ENCODE measurements at places on chromosomes 2 and 18.

GRCh38 chr2:65802298-65802942 is 370.0 kb upstream of the SPRED2 start:
- DNase-seq: no peak

DNA sequence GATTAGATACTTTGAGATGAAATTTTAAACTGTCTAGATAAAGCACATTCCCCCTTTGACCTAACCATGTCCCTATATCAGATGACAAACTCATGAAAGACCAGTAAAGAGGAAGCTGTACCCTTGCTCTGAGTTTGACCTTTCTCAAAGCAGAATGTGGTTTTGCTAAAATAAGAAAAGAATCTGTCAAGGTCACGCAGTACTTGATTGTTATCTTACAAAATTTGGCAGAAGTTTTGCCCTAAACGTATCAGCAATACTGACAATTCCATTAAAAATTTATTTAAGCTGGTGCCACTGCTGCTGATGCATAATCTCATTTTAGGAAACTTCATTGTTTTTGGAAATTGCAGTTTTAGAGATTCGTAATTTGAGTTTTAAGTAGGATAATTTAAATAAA is 31.2 kb upstream of the GALM start:
- DNase-seq: no peak

- DNase-seq: no peak
Observed at GRCh38 chr2:238159071-238159539, 335 bp downstream of the ERFE start.

- DNase-seq: no peak
Observed at GRCh38 chr2:12731701-12732280, 15.1 kb downstream of the TRIB2 start.

DNA sequence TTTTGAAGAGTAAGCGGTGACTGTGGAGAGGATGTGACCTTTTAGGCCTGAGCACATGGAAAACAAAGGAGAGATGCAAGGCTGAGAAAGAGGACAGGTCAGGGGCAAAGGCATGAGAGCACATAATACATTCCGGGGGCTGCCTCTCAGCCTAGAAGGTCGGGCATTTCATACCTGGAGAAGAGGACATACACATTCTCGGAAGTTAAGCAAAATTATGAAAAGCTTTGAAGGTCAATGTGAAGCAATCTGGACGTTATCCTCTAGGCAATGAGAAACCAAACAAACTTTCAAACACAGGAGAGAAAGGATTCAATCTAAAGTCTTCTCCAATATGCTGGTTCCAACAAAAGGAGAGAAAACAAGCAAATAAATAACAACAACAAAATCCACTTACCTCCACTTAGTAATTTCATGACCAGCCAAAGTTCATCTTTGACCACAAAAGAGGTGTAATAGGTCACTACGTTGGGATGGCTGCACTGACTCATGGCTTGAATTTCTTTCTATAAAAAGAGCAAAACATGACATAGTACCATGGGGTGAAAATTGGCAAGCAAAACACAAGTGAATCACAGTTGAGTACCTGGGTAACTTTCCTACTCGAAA is 80.4 kb downstream of the STK39 start:
- DNase-seq: no peak

- no peak for DNase-seq
Observed at GRCh38 chr2:145484448-145485097, 964.7 kb upstream of the ZEB2 start.

DNA sequence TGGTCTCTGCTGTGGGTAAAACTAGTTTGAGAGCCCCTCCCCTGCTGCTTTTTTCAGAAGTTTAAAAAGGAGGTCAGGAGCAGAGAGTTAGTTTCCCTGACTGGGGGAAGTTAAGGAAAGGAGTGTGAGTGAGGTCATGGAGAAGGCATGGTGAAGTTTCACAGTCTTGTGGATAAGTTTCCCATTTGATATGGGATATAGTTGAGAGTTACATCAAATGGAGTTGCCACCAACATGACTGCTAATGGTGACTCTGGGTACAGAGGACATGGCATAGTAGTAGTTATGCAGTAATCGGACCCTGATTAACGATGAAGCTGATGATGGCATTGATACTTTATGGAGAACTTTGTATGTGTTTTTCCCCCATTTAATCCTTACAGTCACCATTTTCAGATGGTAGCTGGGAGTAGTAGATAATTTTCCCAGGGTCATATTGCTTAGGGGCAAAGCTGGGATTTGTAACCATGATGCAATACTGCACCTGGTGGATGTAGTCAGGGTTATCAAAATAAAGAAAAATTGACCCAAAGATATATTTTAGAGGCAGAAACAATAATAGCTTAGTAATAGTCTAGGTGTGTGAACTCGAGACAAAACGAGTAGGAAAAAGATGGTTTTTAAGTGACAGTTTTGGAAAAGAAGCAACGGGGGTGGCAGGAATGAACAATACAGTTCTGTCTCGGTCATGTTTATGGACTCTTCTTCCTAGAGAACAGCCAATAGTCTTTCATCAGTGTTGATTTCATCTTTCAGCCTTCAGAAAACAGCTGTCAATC is 74.6 kb downstream of the FMNL2 start:
- no peak for DNase-seq

DNA sequence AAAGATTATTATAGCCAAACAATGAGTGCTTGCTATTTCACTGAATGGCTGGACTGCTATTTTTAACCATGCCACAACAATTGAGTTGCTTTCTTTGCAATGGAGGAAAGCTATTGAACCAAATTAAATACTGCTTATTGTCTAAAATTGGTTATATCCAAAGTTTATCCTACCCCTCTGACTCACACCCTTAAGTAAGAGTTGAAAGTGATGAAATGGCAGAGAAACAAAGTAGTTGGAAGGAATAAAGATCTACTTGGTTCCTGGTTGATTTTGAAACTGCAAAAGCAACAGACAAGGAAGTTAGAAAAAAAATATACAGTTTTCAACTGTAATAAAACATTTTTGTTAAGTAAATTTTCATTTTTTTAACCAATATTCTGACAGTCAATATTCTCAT is 47.5 kb downstream of the EML4 start:
- no peak for DNase-seq

DNA sequence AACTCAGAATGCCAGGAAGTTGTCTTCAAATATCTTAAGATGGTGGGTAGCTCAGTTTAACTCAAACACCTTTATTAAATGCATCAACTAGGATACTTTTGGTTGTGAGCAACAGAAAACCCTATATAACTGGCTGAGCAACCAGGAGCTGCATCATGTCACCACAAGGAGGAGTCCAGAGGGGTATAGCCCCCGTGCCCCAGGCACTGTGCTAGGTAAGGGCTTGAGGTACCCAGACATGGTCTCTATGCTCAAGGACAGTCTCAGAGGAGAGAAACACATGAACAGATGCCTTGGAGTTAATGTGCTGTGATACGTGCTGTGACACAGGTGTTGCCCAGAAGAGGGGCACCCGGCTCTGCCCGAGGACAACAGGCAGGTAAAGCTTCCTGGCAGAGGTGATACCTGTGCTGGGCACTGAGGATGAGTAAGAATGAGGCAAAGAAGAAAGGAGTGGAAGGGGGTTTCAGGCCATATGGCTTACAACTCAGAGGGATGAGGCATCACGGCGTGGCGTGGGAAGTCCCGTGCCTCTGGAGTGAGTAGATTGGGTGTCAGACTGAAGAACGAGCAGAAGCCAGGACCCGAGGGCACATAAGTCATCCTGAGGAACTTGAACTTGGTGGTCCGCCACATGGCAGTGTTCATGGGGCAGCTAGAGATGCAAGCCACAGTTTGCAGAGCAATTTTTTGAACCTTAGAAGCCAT is 32.0 kb upstream of the CAB39 start:
- DNase-seq: no peak

DNA sequence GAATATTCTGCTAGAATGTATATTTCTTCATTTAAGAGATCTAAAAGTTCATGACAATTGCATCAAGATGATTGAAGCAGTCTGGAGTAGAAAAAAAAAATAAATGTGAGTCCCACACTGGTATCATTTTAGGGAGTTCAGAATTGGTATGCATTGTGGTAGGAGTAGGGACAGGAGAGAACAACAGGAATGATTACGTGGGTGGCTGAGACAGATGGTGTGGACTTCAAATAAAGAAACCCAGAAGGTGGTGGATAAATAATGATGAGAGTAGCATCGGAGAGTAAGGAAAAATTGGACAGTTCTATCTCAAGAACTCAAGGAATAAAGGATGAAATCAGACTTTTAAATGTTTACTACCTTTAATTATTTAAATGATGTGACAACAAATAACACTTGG is 289.6 kb downstream of the GALNT13 start:
- no peak for DNase-seq

DNA sequence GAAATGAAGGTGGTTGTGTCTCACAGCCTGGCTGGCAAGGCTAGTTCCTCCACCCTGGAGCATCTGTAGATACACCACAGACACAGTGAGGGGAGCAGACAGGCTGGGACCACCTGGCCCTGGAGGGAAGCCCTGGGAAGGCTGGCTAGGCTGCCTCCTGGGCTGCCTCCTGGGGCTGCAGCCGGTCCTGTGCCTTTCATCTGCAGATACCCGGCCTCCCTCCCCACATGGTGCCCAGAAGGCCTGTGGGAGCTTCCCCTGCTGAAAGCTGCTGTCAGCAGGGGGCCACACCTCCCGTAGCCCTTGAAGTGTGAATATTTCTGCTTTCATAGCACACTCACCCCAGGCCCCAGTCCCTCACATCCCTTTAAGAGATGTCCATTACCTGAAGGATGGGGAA is 37.6 kb downstream of the SDC1 start:
- DNase-seq: no peak

- no peak for DNase-seq
Observed at GRCh38 chr2:173831312-173832229, 133.6 kb downstream of the SP3 start.

- no peak for DNase-seq
Observed at GRCh38 chr2:127796389-127796788, 14.6 kb downstream of the WDR33 start.
